ENCODE measurements at places on chromosomes 11 and 22.

DNA sequence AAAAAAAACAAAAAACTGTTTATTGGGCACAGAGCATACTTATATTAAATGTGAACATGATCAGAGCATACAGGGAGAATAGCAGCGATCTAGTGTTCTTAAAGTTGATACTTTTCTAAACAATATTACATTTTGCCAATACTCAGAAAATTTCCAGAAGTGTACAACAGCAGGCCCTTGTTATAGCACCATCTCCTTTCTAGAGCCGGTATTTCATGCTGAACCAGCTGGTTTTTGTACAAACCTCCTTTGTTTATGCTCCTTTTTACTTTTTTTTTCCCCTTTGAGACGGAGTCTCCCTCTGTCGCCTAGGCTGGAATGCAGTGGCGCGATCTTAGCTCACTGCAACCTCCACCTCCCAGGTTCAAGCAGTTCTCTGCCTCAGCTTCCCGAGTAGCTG, 90.7 kb downstream of the PPP6R3 start:
- no peak for DNase-seq

- DNase-seq = no peak
Measured at GRCh38 chr22:45254789-45255278, 14.1 kb upstream of the KIAA0930 start.

DNA sequence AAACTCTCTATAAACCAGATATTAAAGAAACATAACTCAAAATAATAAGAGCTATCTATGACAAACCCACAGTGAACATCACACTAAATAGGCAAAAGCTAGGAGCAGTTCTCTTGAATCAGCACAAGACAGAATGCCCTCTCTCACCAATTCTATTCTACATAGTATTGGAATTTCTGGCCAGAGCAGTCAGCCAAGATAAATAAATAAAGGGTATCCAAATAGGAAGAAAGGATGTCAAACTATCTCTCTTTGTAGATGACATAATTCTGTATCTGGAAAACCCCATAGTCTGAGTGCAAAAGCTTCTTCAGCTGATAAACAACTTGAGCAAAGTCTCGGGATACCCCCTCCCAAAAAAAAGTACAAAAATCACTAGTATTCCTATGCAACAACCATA, 359.8 kb downstream of the LRRC4C start:
- DNase-seq = no peak

DNA sequence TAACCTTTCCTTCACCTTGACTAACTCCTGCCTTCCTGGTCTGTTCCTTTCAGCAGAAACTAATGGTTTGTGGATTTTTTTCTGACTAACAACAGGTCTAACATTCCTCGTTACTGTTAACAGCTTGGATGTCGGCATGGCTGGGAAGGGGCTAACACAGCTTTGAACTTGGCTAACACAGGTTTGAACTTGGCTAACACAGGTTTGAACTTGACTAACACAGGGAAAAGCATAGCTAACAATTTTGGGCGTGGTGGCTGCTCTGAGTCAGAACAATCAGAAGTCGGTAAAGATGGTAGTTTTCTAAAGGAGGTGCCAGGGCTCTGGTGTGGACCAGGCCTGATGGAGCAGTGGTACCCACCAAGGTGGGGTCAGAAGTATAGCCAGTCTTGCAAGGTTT, 16.1 kb downstream of the MIAT start:
- no peak for DNase-seq

DNA sequence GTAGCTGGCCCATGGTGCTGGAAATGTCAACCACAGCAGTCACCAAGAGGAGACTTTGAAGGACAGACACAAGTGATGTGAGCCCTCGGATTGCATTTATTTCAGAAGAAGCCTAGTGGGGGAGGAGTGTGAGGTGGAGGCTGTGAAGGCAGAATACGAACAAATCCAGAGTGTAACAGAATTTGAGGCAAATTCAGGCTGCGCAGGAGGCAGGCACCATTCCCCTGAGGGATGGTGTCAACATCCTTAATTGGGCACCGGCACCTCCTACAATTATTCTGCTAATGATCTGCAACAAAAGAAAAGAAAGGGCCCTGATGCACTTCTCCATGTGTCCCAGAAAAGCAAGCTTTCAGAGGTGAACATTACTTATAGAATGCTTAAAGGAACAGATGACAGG, 32.2 kb downstream of the CWC15 start:
- DNase-seq = no peak

GRCh38 chr22:35578836-35579575, 38.1 kb downstream of the MB start:
- no peak for DNase-seq

GRCh38 chr22:44892243-44892642, 117.6 kb downstream of the PHF21B start:
- no peak for DNase-seq

DNA sequence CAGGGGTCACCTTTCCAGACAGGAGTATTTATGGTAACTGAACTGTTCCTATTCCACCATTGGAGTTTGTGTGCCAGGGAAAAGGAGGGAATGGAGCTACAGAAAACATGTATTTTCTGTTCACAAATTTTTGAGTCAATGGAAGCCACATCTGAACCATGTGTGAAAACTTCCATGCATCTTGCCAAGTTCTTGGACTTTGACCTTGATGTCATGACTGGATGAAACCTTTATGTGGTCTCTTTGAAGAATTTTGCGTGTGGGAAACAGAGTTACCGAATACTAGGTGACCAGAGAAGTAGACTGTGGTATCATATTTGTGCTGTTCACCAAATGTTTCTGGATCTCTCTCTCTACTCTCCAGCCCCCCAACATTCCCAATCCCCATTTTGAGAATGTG, 104.8 kb downstream of the CD44 start:
- DNase-seq = no peak

- DNase-seq = no peak
Measured at GRCh38 chr11:6653097-6653496, 2.5 kb downstream of the DCHS1 start.

DNA sequence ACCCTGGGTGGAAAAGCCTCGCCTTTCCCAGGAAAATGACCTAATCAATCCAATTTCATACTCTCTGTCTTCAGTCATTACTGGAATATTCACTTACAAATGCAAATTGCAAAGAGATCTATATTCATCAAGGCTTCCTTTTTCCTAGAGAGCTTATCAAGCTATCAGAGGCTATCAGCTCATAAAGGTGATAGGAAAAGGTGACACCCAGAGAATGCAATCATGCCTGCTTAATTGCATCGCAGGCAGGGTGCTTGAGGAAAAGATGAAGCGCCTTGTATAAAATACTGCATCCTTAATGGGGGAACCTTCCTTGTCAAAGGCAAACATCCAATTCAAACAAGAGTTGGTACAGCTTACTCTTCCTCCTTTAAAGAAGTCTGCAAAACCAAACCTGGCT, 59.7 kb downstream of the SHANK2 start:
- no peak for DNase-seq

DNA sequence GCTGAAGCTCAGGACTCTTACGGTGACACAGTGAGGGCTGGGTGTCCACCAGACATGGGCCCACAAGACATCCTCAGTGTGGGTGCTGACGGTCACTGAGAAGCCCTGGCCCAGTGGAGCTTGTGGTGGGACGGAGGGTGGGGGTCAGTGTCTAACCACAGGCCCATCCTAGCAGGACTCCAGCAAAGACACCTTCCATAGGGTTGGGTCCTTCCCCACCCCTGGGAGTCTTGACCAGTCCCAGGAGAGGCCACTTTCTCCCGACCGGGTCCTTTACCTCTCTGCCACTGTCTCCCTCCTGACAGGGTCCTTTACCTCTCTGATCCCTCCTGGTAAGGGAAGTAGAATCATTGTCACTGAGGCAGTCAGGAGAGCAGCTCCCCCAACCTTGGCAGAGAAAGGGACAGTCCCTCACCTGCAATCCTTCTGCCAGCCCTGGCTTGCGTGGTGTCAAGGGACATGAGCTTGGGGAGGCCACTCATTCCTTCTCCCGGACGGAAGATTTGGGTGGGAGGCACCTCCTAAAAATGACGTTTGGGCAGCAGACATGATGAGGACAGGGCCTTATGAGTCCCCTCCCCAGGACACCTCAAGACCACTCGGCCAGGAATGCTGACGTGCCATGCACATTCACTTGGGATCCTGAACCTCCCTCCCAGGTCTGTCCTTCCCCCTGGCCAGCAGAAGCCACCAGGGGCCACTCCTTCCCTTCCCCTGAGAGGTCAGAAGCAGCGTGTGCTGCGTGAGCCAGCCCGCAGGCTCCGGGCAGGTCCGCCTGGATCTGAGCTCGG, 91.5 kb upstream of the FGF3 start:
- no peak for DNase-seq

- peak; percentile 52 for DNase-seq
Measured at GRCh38 chr11:59221441-59221840, 8.7 kb upstream of the MPEG1 start.
